ENCODE measurements at places on chromosomes 12 and 14.

DNA sequence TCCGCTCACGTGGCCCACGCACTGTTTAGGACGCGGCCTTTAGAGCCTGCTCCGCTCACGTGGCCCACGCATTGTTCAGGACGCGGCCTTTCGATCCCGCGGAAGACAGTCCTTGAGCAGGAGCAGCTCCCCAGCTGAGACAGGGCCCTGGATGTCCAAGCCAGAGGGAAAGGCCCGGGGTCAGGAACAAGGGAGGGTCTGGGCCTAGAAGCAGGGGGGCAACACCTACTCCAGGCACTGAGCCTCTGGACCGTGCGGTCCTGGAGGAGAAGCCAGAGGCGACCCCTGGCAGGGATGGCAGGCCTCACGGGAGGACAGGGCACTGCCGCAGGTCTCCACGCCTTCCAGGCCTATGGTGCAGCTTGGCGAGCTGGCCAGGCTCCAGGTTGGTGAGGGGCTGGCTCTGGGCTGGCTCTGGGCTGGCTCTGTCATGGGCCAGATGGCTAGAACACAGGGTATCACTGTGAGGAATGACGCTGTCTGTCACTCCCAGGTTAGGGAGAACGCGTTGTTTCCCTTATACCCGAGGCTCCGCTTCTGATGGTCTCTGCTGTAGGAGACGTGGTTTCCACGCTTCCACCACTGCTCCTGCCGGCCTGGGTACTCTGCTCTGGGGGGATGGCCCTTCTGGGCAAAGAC is 341.7 kb downstream of the TMEM121 start:
- H3K36me3 ChIP-seq, result no peaks in the 10 kb centered on the region
- no peak overlapping the region for H3K4me3 ChIP-seq
- peaks cover 5% of the 10 kb centered on the region for H3K27me3 ChIP-seq

DNA sequence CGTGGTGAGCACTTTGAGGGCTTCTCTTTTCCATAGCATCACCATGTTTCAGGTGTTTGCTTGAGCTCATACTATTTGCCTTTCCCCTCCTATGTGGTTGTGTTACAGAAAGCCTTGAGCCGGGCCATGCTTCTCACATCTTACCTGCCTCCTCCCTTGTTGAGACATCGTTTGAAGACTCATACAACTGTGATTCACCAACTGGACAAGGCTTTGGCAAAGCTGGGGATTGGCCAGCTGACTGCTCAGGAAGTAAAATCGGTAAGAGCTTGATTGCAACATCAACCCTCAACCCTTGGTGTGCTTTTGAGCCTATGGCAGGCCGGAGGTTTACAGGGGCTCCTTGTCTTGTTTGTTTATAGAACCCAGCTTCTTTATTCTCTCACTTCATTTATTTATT is 8.1 kb downstream of the LETMD1 start:
- no peak overlapping the region for H3K27ac ChIP-seq
- no peak overlapping the region for H3K4me3 ChIP-seq
- peaks cover 59% of the 10 kb centered on the region for H3K36me3 ChIP-seq
- H3K4me1 ChIP-seq, result peaks cover 7% of the 10 kb centered on the region

DNA sequence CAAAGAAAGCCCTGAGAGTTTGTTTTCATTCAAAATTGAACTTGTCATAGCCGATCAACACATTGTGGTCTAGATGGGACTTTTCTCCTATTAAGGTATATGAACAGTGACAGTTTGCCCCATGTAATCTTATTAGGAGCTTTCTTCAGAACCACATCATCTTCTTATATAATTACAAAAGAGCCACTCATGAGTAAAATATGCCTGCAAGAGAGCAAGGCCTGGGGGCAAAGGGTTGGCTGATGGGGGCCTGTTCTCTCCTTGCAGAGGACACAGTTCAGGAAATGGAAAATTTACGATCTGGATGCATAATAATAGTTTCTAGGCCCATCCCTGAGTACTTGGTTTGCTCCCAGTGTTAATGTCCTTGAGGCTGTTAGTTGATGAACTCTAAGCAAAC is 87.8 kb downstream of the FLRT2 start:
- H3K27ac ChIP-seq, result no peak overlapping the region
- no peaks in the 10 kb centered on the region for H3K36me3 ChIP-seq
- no peaks in the 10 kb centered on the region for H3K27me3 ChIP-seq
- DNase-seq, result peak; percentile 2
- no peaks in the 10 kb centered on the region for H3K4me1 ChIP-seq

DNA sequence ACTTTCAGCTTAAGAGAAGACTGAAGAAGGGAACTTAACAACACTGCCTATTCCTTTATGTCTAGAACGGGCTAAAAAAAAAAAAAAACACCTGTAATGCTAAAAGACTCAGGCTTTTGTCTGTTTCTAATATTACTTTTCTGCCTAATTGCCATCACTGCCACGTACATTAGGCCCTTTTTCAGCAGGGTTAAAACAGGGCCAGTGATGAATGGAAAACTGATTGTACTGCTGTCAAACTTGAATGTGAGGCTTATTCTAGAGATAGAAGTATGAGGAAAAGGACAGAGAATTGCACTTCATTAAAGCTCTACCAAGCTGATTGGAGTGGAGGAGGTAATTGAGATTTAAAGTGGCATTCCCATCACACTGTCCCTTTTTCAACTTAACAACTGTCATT is 535.8 kb downstream of the PRKD1 start:
- H3K4me3 ChIP-seq, result no peak overlapping the region
- no peak for DNase-seq
- H3K27ac ChIP-seq, result no peak overlapping the region
- no peaks in the 10 kb centered on the region for H3K4me1 ChIP-seq
- H3K36me3 ChIP-seq, result no peaks in the 10 kb centered on the region
- H3K27me3 ChIP-seq, result peaks cover 62% of the 10 kb centered on the region

- H3K4me3 ChIP-seq, result no peak overlapping the region
- DNase-seq, result peak; percentile 47
- H3K36me3 ChIP-seq, result no peaks in the 10 kb centered on the region
Measured at GRCh38 chr14:96252999-96253539, 2.9 kb upstream of the BDKRB1 start.

DNA sequence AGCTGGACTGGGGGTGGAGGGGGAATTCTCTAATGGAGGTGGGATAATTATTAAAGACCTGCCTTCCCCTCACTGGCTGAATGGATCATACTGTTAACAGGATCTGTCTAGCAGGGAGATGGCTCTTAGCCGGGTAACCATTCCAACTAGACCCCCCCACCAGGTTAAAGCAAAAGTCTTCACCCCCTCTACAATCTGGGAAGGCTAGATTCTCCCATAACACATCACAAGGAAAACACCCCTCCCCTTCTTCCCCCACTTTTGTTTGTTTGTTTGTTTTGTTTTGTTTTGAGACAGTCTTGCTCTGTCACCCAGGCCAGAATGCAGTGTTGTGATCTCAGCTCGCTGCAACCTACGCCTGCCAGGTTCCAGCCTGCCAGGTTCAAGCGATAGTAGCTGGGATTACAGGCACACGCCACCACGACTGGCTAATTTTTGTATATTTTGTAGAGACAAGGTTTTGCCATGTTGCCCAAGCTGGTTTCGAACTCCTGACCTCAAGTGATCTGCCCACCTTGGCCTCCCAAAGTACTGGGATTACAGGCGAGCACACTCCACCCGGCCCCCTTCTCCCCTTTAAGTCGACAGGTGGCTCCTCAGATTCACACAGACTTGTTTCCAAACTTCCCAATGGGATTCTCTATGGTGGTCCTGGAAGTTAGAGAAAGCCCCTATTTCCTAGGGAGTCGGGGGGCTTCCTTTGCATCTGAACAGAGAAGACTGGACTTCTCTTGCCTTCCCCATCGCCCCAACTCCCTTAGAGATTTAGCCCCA is 3.5 kb upstream of the BAZ2A start:
- H3K27me3 ChIP-seq, result no peaks in the 10 kb centered on the region
- H3K4me3 ChIP-seq, result peak overlapping the region; percentile 90
- no peak overlapping the region for H3K27ac ChIP-seq
- peaks cover 11% of the 10 kb centered on the region for H3K36me3 ChIP-seq
- no peak for DNase-seq

DNA sequence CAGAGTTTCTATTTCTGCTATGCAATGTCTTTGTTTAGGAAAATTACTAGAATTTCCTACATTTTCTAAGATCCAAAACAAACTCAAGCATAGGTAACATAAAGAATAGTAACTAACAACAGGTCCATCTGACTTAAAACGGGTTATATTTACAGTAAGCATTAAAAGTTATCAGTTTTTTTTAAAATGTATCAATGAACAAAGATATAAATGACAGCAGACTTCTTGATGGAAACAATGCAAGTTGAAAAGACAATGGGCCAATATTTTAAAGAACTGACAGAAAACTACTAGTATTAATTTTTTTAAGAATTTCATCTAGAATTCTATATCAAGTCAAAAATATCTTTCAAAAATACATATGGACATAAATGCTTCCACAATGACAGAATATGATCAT is 367.1 kb upstream of the MGAT4C start:
- H3K4me1 ChIP-seq, result no peaks in the 10 kb centered on the region
- H3K4me3 ChIP-seq, result no peak overlapping the region
- H3K27ac ChIP-seq, result no peak overlapping the region
- no peaks in the 10 kb centered on the region for H3K36me3 ChIP-seq
